ENCODE measurements at places on chromosomes 5 and 9. TPM values are rescaled to one million over a fixed set of nuclear protein-coding genes. Genes with fewer than 3 reads are reported as not detected.

GRCh38 chr9:131937451-131937850 is 142.2 kb downstream of the MED27 start:
- no peak for DNase-seq

- no peak for DNase-seq
These were observed 244.1 kb downstream of the ELAVL2 start for GRCh38 chr9:23581931-23582330.

DNA sequence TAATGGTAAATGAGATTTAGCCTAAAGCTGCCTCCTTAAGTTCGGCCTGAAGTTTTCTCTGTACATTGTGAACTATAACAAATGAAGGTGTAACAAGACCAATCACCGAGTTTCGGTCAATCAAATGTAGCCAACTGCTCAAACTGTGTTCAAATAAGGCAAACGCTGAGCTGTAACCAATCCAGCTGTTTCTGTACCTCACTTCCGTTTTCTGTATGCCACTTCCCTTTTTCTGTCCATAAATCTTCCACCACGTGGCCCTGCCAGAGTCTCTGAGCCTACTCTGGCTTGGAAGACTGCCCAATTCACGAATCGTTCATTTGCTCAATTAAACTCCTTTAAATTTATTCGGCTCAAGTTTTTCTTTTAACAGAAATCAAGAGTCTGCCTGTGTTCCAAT is 193.5 kb upstream of the KLF9 start:
- DNase-seq, result no peak

DNA sequence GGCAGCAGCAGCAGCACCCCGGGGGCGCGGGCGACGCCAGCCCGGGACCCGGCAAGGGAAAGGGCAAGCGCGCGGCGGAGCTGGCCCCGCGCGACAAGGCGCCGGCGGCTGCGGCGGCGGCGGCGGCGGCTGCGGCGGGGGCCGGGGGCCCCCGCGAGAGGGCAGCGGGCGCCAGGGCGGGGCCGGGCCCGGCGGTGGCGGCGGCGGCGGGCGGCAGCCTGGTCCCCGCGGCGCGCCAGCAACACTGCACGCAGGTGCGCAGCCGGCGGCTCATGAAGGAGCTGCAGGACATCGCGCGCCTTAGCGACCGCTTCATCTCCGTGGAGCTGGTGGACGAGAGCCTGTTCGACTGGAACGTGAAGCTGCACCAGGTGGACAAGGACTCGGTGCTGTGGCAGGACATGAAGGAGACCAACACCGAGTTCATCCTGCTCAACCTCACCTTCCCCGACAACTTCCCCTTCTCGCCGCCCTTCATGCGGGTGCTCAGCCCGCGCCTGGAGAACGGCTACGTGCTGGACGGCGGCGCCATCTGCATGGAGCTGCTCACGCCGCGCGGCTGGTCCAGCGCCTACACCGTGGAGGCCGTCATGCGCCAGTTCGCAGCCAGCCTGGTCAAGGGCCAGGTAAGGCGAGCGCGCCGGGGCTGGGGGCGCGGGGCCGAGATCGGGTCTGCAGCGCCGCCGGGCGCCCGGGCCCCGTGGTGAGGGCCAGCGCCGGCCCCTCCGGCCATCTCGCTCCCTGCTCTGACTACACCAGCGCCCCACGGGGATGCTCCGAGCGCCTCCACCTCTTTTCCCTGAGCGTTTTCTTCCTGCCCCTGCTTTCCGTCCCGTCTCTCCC is at the start of gene UBE2QL1:
TSS of gene UBE2QL1 (plus strand) at position 238 of the 843 bp plus-strand sequence. CDS start at position 273, 35 bp downstream.
- DNase-seq, result no peak

DNA sequence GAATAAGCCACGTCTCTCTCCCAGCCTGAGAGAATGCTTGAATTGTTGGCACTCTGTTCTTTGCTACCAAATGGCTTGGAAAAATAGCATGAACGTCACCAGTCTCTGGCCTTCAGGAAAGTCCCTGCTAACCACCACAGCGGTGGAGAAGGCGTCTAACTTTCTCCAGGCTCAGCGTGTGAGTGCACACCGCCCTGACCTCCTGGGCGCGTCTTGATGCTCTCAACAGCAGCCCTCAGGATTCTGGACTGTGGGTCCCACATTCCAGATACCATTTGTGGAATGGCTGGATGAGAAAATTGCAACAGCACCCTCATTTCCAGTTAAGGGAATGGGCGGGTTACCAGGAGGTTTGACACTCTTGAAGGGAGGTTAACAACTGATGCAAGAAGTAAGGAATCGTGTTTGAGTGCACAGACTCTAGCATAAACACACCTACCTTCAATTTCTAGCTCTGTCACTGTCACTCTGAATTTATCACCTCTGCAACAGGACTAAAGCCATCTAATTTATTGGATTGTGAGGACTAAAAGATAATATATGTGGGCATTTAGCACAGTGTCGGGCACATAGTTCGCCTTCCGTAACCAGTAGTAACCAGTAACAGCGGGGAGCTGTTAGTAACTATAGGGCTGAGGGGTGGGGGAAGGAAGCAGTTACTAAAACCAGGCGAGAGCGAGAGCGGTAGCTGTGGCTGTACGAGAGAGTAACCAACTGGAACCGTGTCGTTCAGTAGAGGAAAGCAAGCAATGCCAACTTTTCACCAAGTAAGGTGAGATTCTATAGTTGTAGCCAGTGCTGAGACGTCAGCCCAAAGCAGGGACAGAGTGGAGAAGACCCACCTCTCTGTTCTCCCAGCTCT is 807 bp upstream of the PLGRKT start:
- no peak for DNase-seq

- DNase-seq, result no peak
These were observed 199.4 kb downstream of the AUH start for GRCh38 chr9:91162311-91162710.

- no peak for DNase-seq
These were observed 37.8 kb upstream of the NXNL2 start for GRCh38 chr9:88497224-88497623.

- DNase-seq, result no peak
These were observed 99.3 kb upstream of the ERCC6L2 start for GRCh38 chr9:95776176-95776575.

BARHL1 gene
- not detected for polyA plus RNA-seq

PCDHA9 gene
- 0.06 TPM for polyA plus RNA-seq

FSD1L gene
- polyA plus RNA-seq, result 0.81 TPM

GABRP gene
- not detected for polyA plus RNA-seq

Data from BJ (cell line).